ENCODE measurements at places on chromosomes 11 and 22.

DNA sequence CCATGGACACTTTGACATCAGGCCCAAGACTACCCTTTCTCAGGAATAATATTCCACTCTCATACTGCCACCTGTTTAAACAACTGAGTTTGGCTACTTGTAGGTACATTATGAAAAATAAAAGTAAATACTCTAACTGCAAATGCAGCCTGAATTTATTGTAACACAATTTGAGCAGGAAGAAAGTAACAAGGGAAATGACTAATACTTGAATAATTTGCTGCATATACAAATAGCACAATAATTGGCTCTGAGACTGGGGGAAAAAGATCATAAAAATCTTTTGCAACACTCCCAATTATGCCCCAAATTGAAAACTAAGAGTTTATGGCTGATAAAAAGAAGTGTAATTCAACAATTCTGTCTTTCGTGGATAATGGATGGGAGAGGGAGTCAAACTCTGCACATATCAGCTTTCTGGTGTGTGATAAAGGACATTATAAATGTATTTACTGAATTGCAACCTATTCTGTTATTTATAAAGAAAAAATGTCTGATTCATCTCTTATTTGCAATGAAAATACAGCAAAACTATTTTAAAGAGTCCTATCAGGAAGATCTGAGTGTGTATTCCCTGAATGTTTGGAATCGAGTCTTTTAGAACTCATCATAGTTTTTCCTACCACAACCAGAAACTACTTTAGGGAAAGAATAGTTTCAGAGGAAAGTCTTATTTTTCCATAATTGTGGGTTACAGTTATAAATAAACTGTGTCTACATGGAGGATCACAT is 359.0 kb downstream of the JRKL start:
- DNase-seq: no peak

GRCh38 chr11:132405728-132406127 is 1035.3 kb downstream of the NTM start:
- DNase-seq: no peak

DNA sequence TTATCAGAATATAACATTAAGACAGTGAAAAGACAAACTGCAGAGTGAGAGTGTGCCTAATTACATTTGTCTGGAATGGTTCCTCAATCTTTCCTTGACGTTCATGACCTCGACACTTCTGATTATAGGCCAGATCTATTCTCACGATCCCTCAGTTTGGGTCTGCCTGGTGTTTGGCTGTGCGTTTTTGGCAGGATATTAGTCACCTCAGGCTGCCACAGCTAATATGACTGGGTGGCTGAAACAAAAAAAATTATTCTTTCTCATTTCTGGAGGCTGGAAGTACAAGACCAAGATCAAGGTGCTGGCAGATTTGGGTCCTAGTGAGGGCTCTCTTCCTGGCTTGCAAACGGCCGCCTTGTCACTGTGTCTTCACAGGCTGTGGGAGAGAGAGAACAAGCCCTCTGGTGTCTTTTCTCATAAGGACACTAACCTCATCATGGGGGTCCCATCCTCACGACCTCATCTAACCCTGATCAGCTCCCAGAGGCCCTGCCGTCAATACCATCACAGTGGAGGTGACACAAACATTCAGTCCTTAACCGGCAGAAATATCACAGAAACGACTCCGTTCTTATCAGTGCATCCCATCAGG is 23.2 kb downstream of the IFITM10 start:
- DNase-seq: no peak

- no peak for DNase-seq
Observed at GRCh38 chr11:79406376-79406775, 34.5 kb downstream of the TENM4 start.

GRCh38 chr11:7251836-7252682 is at the start of gene SYT9:
Gene SYT9, plus strand, starts transcription at chr11:7251904. Its CDS starts 283 bp downstream, at chr11:7252187.
- no peak for DNase-seq

DNA sequence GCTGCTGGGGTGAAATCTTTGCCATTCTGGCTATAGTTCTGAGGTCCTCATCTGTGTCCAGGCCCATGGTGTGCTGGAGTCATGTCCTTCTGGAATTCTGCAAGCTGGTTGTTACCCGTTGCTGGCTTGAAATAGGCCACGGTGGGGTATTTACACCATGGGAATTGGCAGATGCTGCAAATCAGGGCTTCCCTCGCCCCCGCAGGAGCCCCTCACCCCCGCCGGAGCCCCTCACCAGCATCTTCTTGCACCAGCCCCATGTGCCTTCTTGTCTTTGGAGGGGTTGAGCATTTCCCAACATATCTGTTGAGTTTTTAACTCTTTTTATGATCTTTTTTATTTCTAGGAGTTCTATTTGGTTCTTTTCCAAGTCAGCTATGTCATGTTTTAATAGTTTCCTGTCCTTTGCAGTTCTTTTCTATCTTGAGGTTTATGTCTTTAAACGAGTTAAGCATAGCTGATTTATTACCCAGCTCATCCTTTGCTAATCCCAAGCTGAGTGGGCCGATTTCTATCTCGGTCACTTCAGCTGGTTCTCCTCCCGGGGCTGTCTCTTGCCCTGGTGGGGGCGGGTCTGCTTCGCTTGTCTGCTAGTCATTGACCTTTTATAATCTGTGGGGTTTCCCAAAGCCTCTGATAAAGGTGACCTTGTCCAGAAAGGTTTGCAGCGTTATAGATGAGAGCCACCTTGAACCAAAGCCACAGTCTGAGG is 17.6 kb downstream of the ANO1 start:
- DNase-seq: no peak

DNA sequence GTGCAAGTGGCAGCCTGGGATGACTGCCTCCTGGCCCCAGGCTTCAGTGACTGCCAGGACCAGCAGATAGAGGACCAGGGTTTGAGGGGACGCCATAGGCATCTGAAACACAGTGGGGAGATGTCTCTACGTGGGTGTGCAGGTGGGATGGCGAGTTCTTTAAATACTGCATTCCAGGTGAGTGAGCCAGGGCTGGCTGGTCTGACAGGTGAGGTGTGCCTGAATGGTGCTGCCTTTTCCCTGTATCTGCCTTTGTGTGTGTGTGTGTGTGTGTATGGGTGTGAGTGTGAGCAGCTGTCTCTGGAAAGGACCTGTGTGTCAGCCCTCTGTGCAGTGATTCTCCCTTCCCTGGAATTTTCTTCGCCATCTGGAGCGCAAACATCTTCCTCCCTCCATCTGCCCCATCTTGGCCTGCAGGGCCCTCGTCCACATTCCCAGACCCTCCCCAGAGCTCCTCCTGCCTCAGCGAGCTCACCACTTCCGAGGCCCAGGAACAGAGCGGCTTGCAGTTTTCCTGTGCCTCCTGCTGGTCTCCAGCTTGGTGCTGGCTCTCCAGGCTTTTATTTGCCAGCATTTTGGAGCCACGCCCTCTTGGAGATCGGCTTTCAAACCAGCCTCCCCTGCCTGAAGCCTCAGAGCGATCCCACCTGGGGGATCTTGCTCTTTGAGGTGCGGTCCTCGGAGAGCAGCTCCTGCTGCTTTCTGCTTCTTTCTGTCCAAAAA is at the start of gene GPHA2:
Gene GPHA2 (minus strand): TSS at position 535 of the 723 bp plus-strand sequence. CDS start 433 bp downstream, at position 102.
- DNase-seq: no peak

GRCh38 chr11:36711104-36711825 is 113.2 kb upstream of the RAG2 start:
- DNase-seq: no peak

GRCh38 chr11:130891326-130891725 is 25.0 kb downstream of the SNX19 start:
- no peak for DNase-seq

- no peak for DNase-seq
Observed at GRCh38 chr22:27274770-27275449, 526.6 kb downstream of the MN1 start.

GRCh38 chr22:47367993-47368945 is 605.8 kb downstream of the TBC1D22A start:
- no peak for DNase-seq

DNA sequence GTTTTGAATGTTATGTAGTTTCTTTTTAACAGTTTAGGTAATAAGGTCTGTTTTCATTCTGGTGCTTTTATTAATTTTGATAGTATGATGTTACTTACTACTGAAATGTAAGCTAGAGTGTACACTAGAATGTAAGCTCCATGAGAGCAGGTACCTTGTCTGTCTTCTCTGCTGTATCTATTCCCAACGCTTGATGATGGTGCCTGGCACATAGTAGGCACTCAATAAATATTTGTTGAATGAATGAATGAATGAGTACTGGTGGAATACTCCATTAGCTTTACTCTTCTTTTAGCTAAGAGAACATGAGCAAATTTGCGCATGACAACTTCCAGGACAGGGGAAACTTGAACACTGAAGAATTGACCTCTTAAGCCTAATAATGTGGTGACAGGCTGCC is 6.6 kb upstream of the NAT10 start:
- DNase-seq: no peak

DNA sequence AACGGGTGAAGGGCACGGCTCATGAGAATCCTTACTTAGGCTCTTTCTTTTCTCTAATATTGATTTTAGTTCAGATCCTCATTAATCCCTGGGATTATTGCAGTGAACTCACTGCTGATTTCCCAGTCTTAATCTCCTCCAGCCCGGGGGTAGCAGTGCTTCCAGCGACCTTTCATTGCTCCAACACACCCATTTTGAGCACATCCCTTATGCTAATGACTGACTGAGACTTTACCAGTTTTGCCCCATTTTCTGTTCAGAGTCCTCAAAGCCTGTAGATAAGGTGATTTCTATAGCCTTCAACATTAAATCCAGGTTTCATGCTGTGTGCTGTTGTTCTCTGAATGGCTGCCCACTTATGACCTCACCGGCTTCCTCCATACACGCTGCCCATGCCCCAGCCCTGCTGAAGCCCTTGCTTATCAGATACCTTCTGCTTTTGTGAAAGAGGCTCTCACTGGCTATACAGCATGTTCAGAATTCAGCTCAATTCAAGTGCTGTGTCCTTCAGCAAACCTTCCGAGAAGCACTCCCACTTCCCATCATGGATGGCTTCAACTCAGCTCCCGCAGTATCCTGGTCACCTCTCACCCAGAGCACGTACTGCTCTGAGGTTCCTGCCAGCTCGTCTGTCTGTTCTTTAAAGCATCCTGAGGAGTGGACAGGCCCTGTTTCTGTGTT is 49.0 kb downstream of the PPFIA1 start:
- no peak for DNase-seq

DNA sequence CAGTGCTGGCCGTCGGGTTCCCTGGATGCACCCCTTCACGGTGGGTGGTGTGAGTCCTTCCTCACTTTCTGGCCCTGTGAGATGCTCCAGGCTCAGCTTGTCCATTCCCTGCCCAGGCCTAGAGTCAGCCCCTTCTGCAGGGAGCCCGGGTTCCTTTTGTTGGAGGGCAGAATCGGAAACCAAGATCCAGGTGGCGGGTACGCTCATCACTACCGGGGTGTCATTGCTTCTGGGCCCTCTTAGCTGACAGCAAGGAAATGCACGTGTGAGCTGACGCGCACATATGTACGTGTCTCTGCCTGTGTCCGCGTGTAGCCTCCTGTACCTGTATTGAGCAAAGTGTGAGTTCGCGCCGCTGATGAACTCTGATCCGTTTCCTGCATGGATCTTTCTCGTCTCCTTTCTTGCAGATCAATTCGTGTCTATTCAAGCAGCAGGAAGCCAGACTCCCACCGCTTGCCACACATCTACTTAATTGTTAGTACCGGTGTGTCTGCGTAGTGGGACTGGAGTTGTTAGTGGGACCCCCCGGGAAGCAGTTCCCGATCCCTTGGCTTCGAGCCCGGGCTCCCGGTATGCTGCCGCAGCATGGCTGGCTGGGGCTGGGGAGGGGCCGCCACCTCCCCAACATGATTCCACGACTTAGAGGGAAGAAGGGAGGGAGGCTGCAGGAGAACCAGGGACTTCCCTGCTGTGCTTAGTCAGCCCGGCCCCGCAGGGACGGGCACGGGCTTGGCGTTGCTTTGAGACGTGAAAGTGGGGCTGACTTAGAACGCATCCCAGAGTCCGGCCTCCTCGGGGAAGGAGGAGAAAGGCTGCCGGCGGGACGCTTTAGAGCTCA is 35.9 kb upstream of the GRAMD4 start:
- DNase-seq: no peak

- no peak for DNase-seq
Observed at GRCh38 chr11:17985517-17985916, 27.3 kb downstream of the SERGEF start.

DNA sequence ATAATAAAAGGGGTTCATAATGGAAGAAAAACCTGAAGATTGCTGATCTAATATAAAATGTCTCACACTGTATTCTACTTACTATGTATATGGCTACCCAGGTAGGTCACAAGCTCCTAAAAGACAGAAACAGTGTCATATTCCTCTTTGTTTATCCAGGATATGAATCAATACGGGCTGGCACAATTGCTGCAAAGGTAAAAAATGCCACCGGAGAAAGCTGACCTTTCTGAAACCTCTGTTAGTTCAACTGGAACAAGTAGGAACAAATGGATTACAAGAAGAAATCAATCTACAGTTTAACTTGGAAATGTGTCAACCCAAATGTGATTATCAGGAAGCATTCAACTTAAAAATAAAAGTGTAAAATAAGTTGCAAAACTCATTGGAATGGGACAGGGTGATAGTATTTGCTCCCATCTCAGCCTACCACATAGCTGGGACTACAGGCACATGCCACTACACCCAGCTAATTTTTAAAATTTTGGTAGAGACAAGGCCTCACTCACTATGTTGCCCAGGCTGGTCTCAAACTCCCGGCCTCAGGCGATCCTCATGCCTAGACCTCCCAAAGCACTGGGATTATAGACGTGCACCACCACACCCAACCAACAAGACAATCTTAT is 27.6 kb downstream of the SLC35F2 start:
- DNase-seq: no peak
